Activated CD4-positive, alpha-beta memory T cell treated with anti-CD3 and anti-CD28 coated beads for 36 hours (primary cell): ENCODE measurements at places on chromosomes 4 and X. TPM values are rescaled to one million over a fixed set of nuclear protein-coding genes. Genes with fewer than 3 reads are reported as not detected.
A peak's percentile ranks its signal among the peaks of the same experiment; 100 is the strongest.

GRCh38 chrX:50920132-50920531 lies 9.6 kb downstream of the BMP15 start:
- DNase-seq = no peak

DNA sequence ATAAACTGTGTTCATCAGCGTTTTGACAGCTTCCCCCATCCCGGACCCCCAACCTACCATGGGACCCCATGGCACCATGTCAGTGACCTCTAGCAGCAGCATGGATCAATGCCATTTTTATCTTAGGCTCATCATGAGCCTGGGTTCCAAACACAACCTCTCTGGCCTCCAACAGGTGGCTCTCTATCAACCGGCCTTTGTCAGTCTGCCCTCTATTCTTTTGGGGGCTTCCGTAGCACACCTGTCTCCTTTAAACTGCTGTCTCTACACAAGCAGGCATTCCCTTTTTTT lies 721 bp upstream of the TMEM150C start:
- DNase-seq = no peak

DNA sequence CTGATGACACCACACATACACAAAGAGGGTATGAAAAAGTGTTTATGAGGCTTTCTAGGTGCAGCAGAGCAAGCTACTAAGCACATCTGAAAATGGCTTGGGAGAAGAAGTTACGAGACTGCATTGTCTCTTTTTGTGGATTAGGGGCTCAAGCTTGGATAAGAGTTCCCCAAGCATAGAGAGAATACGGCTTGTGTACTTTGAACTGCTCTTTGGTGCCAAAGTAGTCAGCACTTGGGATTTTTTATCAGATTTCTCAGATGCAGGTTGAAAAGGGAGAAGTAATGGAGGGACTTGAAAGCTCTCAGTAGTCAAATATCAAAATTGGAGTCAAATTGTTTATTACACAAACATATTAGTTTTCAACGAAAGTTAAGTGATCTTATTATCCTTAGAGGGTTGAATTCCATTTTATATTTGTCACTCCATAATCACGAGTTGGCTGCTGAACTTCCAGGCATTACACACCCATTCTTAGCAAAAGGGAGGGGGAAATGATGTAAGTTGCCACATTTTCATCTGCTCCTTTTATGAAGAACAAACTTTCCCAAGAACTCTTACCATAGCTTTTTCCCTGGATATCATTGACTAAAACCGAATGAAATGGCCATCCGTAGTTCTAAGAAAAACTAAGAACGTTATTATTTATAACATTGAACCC lies 1904.9 kb downstream of the PCDH7 start:
- DNase-seq = no peak

GRCh38 chrX:20224814-20225487 lies 41.8 kb downstream of the RPS6KA3 start:
- peak; percentile 22 for DNase-seq

- no peak for DNase-seq
Measured at GRCh38 chr4:91198951-91199350, 1071.8 kb downstream of the CCSER1 start.

Gene AGTR2
- total RNA-seq = not detected

GRCh38 chr4:100014616-100015015 lies 64.5 kb upstream of the H2AZ1 start:
- DNase-seq = no peak

Gene CENPE
- 49.1 TPM for total RNA-seq

DNA sequence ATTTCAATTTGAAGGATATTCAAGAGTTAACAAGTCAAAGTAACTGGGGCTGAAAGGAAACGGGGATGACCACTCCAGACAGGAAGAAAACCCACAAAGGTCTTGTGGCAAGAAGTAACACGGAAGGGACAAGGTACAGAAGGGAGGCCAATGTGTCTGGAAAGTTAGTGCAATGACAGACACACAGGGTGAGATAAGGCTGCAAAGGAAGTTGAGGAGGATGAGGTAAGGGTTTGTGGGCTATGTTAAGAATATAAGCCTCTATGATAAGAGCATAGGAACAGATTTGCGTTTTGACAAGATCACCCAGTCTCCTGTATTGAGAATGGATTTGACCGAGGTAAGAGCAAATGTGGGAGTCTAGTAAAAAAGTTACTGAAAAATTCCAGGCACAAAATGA lies 21.9 kb upstream of the EMCN start:
- DNase-seq = no peak

- no peak for DNase-seq
Measured at GRCh38 chr4:90951037-90951436, 823.8 kb downstream of the CCSER1 start.

DNA sequence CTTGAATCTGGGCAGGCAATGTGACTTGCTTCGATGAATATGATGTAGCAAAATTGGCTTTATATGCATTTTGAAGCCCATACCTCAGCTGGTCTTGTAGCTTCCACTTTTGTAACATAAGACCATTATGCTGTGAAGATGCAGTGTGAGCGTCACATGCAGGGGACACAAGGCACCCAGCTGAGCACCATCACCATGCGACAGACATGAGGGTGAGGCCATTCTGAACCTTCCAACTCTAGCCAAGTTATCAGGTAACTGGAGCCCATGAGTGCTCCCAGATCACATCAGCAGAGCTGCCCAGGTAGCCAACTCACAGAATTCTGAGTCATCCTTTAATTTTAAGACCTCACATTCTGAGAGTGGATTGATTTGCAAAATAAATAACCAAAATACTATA lies 705.9 kb downstream of the FSTL5 start:
- DNase-seq = no peak

- no peak for DNase-seq
Measured at GRCh38 chr4:67727124-67727850, 26.3 kb upstream of the UBA6 start.

Gene AFM
- not detected for total RNA-seq

GRCh38 chr4:165222651-165222994 lies 15.3 kb downstream of the KLHL2 start:
- DNase-seq = no peak

Gene HMGN5
- 5.4 TPM for total RNA-seq

Gene GAGE12H
- total RNA-seq = not detected

GRCh38 chrX:150165776-150166610 lies 197.1 kb upstream of the MAMLD1 start:
- no peak for DNase-seq

Gene NUDT11
- total RNA-seq = 2.6 TPM

DNA sequence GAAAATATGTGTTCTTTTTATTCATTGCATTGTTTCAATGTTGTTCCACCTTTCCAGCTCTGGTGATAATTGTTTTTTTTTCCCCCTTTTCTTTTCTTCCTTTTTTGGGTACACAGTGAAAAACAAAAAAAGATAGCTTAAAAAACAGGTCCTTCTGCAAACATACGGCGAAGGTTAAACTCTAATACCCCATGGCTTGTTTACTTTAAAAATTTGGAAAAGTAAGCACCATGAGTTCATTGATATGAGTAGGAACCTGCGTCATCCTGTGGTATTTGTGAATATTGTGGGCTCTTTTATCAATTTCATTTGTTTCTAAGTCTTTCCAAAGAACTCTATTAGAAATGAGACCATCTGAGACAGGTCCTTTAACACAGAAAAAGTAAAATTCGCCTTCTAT lies 123.5 kb downstream of the CHRNA9 start:
- DNase-seq = no peak

DNA sequence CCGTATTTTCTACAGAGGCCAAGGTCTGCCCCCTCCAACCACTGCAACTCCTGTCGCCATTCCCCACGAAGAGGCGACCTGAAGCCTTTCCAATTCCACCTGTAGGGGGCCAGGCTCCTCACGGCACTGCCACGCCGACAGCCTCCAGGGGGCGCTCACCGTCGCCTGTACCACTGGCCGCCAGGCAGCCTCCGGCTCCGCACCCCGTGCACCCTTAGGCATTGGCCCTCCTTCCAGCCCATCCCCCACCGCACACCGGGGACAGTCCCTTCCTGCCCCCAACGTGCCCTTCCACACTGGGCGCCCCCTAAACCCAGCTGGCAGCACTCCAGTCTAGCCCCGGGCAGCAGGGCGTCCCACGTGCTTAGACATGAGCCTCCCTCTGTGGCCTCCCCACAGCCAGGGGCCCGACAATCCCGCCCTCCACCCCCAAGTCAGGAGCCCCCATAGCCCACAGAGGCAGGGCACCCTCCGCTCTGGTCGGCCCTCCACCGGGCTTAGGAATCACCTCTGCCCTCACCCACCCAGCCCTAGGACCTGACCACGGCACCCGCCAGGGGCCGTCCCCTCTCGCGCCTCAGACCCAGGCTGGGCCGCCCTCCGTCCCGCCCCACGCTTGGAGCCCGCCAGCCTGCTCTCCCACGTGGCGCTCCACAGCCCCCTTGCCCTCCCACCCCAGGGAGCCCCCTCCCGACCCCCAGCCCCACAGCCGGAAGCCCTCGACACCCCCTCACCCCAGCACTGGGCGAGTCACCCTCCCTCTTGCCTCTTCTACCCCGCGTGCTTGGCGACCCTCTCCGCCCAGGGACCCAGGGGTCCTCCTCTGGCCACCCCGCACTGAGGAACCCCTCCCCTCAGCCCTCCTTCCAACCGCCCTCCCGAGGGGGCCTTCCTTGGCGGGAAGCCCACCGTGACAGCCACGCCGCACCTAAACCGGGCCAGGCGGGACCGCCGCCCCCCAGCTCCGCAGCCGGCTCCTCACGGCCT lies 711 bp downstream of the PNMA6E start:
- peak; percentile 70 for DNase-seq

DNA sequence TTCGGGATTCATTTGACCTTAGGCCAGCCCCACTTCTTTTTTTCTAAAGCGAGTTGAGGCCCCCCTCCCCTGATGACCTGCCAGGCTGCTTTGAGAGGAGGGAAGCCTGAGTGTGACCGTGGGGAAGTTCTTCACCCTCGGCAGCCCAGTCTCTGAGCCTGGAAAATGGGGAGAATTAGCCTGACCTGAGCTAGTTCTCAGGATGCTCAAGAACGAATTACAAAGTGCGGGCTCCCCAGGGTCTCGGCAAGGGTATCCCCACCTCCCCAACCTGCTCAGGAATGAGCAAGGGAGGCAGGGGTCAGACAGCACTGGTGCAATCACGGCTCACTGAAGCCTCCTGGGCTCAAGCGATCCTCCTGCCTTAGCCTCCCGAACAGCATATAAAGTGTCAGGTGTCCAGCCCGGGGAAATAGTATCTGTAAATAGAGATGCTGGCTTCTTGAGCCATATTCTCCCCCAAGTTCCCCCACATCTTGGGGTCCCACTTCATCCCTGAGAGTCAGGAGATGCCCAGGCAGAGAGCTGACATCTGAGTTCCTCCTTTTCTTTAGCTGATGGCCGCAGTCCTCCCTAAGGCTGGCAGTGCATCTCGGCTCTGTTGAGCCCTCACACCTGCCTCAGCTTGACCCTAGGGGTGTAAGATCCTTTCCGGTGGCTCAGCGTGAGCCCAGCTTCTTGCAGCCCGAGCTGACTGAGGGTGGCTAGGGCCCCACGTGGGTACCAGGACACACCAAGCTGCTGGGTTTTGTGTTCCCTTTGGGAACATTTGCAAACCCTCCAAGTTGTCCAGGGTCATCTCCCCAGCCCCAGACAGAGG lies 1.6 kb downstream of the DUSP9 start:
- no peak for DNase-seq

- DNase-seq = peak; percentile 55
Measured at GRCh38 chrX:66638591-66639500, at the start of gene EDA2R. EDA2R (minus strand) TSS chrX:66639078; CDS start chrX:66616020, 23,058 bp downstream.

DNA sequence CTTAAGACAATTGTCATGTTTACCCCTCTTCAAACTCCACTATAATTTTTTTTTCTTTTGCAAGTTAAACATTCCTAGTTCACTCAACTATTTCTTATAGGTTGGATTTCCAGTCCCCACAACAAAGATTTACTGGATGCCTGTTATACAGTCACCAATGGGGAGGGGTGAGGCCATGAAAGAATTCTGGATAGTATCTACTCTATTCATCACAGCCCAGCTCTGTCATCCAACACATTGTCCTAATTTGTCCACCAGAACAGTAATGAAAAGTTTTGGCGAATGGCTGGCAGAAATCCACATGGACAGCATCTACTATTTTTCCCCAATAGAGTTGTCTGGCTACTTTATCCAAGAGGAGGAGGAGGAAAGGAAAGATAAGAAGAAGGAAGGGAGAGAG lies 192.7 kb upstream of the S100G start:
- no peak for DNase-seq

DNA sequence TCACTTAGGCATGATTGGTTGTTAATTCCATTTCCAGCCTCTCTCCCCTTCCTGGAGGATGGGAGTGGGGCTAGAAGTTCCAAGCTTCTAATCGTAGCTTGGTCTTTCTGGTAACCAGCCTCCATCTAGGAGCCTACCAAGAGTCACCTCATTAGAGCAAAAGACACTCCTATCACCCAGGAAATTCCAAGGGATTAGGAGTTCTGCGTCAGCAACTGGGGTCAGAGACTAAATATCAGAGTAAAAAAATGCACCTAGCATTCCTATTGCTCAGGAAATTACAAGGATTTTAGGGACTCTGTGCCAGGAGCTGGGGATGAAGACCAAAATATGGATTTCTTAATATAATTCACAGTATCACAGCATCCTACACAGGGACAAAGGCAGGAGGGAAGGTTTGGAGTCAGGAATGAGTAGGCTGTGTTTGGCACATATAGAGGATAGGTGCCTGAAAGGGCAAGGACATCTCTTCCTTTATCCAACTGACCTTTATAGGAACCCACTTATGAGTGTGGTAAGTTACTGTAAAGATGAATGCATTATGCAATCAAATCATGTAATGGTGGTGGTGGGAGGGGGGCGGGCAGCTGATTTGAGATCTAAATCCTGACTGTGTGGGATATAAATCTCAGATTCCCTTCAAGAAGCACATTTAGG lies 30.5 kb upstream of the LIMCH1 start:
- DNase-seq = no peak

- DNase-seq = peak; percentile 89
Measured at GRCh38 chr4:38675146-38676121, 11.4 kb downstream of the KLF3 start.

DNA sequence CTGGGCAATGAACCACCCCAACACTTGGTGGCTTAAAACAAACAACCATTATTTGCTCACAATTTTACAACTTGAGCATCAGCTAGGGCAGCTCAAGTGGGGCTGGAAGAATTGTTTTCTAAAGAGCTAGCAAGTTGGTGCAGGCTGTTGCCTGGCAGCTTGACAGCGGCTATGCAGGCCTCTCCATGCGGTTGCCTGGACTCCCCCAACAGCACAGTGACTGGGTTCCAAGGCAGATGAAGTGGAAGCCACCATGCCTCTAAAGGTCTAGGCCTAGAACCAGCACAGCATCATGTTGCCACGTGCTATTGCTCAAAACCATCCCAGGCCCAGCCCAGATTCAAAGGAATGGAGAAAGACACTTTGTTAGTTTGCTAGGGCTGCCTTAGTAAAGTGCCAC lies 114.8 kb downstream of the BCOR start:
- no peak for DNase-seq

Gene SHROOM3
- not detected for total RNA-seq

DNA sequence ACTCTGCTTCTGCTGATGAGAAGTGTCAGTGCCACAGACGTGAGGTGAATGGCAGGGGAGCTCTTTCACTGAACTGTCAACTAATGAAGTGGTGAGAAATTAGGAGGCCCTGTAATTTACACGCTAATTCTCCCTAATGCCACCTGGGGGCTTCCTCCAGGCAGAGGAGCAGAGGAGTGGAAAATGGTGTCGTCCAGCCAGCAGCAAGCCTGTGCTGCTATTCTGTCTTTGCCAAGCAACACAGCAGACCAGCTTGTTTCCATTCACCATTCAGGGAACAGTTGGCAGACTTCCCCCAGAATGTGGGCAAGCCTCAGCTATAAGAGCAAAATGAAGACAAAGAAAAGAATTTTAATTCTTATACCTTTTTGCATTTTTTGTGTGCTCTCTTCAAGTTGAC lies 245.2 kb upstream of the TET2 start:
- no peak for DNase-seq

Gene SCML2
- total RNA-seq = 2.3 TPM

Gene USP27X
- 2.0 TPM for total RNA-seq
